CD8-positive, alpha-beta memory T cell (primary cell): ENCODE measurements at places on chromosomes 2 and 18. TPM values are rescaled to one million over a fixed set of nuclear protein-coding genes. Genes with fewer than 3 reads are reported as not detected.

The EN1 gene
- polyA plus RNA-seq: not detected

The BOLL gene
- polyA plus RNA-seq: not detected

- no peaks in the 10 kb centered on the region for H3K4me1 ChIP-seq
- no peak overlapping the region for H3K27ac ChIP-seq
- no peaks in the 10 kb centered on the region for H3K36me3 ChIP-seq
- DNase-seq: no peak
- no peaks in the 10 kb centered on the region for H3K27me3 ChIP-seq
Measured at GRCh38 chr2:179711375-179711774, 150.0 kb downstream of the ZNF385B start.

DNA sequence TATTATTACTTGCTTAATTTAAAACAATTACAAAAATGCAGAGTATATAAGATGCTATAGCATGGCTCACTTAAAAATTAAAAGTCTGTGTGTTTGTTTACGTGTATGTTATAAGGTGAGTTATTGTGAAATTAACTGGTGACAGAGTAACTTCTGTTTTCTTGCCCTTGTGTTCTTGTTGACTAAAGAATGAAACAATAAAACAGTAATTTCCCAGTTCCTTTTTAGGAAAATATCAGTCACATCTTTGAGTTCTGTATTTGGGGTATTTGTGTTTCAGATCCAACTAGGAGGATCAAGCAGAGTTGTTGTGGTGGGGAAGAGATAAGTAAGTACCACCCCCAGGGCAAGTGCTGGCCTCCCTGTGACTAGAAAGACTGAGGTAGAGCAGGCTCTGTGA is 143.6 kb downstream of the CCDC148 start:
- H3K36me3 ChIP-seq: no peaks in the 10 kb centered on the region
- H3K27me3 ChIP-seq: no peaks in the 10 kb centered on the region
- no peak overlapping the region for H3K4me3 ChIP-seq
- H3K4me1 ChIP-seq: no peaks in the 10 kb centered on the region
- no peak for DNase-seq

DNA sequence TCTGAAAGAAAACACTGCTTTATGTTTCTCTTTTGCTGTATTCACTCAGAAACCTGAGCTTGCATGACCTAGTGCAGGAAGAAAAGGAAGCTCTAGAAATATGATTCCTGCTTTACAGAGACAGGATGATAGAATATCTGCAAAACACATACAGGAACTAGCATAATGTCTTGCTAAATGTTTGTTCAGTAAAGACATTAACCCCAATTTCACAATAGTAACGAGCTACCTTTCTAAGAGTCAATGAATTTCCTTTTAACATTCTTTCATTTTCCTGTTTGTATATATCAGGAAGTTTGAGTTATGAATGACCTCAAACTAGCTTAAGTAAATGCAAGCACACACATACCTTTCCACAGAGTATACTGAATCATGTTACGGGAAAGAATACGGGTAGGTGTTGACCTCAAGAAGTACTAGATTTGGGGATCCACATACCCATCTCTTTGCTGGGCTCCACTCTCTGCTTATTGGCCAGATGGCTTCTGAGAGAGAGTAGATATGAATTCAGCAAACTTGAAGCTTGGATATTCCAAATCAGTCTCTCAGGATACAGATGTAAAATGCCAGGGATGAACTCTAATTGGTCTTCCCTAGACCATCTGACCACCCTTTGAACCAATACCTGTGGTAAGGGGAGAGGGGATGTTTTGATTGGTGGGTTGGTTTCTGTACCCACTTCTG is 18.2 kb upstream of the ACSL3 start:
- DNase-seq: no peak
- no peaks in the 10 kb centered on the region for H3K4me1 ChIP-seq
- no peak overlapping the region for H3K4me3 ChIP-seq
- no peaks in the 10 kb centered on the region for H3K36me3 ChIP-seq
- no peak overlapping the region for H3K27ac ChIP-seq
- H3K27me3 ChIP-seq: no peaks in the 10 kb centered on the region

The THADA gene
- 12.2 TPM for polyA plus RNA-seq

GRCh38 chr2:86274265-86274917 is 63.0 kb downstream of the REEP1 start:
- H3K4me3 ChIP-seq: no peak overlapping the region
- H3K27me3 ChIP-seq: no peaks in the 10 kb centered on the region
- no peaks in the 10 kb centered on the region for H3K4me1 ChIP-seq
- DNase-seq: no peak

The MAP2 gene
- 0.08 TPM for polyA plus RNA-seq

DNA sequence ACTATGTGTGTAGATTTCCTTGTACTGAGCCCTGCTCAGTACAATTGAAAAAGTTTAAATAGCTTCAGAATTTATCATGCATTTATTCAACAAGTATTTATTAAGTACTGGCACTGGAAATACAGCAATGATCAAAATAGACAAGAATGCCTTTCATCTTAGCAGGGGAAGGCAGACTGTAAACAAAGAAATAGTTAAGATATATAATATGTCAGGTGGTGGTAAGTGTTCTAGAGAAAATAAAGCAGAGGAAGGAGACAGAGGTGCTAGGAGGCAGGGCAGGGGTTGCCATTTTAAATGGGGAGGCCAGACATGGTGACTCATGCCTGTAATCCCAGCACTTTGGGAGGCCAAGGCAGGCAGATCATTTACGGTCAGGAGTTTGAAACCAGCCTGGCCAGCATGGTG is 13.6 kb upstream of the LIPG start:
- H3K4me1 ChIP-seq: no peaks in the 10 kb centered on the region
- DNase-seq: no peak
- no peaks in the 10 kb centered on the region for H3K36me3 ChIP-seq
- H3K27ac ChIP-seq: no peak overlapping the region
- no peaks in the 10 kb centered on the region for H3K27me3 ChIP-seq

The HAAO gene
- not detected for polyA plus RNA-seq

- H3K27ac ChIP-seq: no peak overlapping the region
- H3K27me3 ChIP-seq: no peaks in the 10 kb centered on the region
- no peak overlapping the region for H3K4me3 ChIP-seq
- DNase-seq: no peak
- H3K4me1 ChIP-seq: no peaks in the 10 kb centered on the region
Measured at GRCh38 chr2:166593403-166593802, 99.4 kb upstream of the SCN7A start.

DNA sequence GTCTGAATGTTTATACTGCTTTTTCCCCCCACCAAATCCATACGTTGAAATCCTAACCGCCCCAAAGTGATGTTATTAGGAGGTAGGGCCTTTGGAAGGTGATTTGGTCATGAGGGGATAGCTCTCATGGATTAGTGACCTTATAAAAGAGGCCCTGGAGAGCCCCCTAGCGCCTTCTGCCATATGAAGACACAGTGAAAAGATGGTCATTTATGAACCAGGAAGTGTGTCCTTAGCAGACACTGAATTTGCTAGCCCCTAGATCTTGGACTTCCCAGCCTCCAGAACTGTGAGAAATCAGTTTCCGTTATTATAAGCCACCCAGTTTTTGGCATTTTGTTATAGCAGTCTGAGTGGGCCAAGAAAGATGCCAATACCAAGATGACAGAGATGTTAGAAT is 7.2 kb upstream of the TSN start:
- no peak overlapping the region for H3K27ac ChIP-seq
- no peaks in the 10 kb centered on the region for H3K27me3 ChIP-seq
- no peak for DNase-seq
- H3K4me1 ChIP-seq: no peaks in the 10 kb centered on the region
- no peaks in the 10 kb centered on the region for H3K36me3 ChIP-seq

The SP5 gene
- polyA plus RNA-seq: not detected

The SPC25 gene
- not detected for polyA plus RNA-seq

GRCh38 chr2:168243061-168243460 is 4.3 kb downstream of the STK39 start:
- no peak for DNase-seq
- H3K27ac ChIP-seq: no peak overlapping the region
- no peaks in the 10 kb centered on the region for H3K27me3 ChIP-seq
- H3K4me3 ChIP-seq: no peak overlapping the region
- H3K4me1 ChIP-seq: peaks cover 65% of the 10 kb centered on the region

GRCh38 chr18:55227771-55228170 is 268.5 kb upstream of the CCDC68 start:
- no peaks in the 10 kb centered on the region for H3K4me1 ChIP-seq
- no peaks in the 10 kb centered on the region for H3K27me3 ChIP-seq
- no peak overlapping the region for H3K4me3 ChIP-seq
- DNase-seq: no peak

DNA sequence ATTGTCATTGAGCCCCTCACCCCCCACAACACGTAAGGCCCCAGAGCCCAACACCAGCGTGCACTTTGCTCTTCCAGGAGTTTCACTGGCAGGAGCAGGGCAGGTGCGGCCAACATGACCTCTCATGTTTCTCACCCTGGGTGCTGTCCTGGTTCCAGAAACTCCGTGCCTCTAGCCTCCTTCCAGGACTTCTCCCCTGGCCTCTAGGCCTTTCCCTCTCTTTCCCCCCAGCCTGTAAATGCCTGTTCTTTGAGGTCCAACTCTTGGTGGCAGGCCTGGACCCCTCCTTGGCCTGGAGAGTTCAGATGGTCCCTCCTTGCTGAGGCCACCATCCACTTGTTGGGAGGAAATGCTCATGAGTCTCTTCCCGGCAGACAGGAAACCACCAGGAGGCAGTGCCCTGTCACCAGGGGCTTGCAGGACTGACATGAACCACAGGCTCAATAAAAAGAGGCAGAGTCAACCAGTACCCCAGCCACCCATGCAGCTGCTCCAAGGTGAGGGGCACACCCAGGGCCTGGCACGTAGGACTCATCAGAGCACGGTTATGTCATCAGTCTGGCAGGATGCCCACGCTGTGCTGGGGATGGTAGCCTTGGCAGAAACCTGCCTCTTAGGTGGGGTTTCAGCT is 1.5 kb downstream of the MALL start:
- no peaks in the 10 kb centered on the region for H3K4me1 ChIP-seq
- H3K4me3 ChIP-seq: no peak overlapping the region
- H3K27me3 ChIP-seq: no peaks in the 10 kb centered on the region
- H3K27ac ChIP-seq: no peak overlapping the region
- H3K36me3 ChIP-seq: no peaks in the 10 kb centered on the region

GRCh38 chr2:182018218-182018617 is 32.6 kb downstream of the PPP1R1C start:
- H3K27me3 ChIP-seq: no peaks in the 10 kb centered on the region
- H3K4me1 ChIP-seq: no peaks in the 10 kb centered on the region
- no peak for DNase-seq
- no peak overlapping the region for H3K27ac ChIP-seq
- no peak overlapping the region for H3K4me3 ChIP-seq
